ENCODE measurements at places on chromosomes 12 and 14. TPM values are rescaled to one million over a fixed set of nuclear protein-coding genes. Genes with fewer than 3 reads are reported as not detected.

- no peak for DNase-seq
Measured at GRCh38 chr12:123164710-123165261, 13.9 kb upstream of the PITPNM2 start.

- no peak for DNase-seq
Measured at GRCh38 chr12:14614704-14615121, 47.0 kb upstream of the PLBD1 start.

DNA sequence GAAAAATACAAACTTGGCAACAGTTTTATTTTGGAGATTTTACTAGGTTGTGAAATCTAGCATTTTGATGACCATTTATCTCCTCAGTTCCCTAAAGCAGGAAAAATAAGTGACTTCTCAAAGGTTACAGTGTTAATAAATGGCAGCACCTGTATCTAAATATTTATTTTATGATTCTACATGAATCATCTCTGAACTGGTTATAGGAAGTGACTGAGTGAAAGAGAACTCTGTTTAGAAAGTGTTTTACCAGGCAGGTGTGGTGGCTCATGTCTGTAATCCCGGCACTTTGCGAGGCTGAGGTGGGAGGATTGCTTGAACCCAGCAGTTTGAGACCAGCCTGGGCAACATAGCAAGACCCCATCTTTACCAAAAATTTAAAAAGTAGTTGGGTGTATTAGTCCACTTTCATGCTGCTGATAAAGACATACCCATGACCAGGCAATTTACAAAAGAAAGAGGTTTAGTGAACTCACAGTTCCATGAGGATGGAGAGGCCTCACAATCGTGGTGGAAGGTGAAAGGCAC lies 26.3 kb downstream of the MIPOL1 start:
- DNase-seq: no peak

DNA sequence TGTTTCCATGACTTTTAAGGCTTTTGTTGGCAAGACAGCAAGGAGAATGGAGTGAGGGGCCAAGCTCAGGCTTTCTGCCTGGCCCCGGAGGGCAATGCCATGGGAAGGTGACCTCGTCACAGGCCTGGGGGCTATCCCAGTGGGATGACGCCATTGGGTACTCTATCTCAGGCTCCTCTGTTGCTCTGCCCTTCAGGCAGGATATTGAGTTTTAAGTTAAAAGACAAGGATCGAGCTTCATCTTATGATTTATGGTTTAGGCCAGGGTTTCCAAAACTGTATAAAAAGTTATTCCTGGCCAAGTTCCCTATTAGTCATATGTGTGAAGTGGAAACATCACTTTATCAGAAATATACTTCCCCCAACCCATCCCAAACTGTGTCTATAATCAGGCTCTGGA lies 127.7 kb downstream of the ZFP36L1 start:
- DNase-seq: peak; percentile 50

DNA sequence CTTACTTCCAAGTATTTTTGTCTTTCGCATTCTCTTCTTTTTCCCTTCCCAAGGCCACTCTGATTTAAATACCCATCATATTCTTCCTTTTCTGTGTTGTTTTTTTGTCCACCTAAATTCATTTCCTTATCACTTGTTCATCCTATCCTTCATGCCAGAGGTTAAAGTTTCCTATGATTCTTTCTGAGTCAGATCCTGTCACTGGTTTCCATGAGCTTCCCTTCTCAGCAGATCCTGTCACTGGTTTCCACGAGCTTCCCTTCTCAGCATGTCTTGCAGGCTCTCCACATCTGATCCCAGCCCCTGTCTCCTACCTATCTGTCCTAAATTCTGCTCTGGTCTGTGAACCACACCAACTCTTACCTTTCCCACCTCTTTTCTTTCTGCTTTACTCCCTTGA lies 311.8 kb upstream of the RGS6 start:
- DNase-seq: no peak

Gene ARHGAP9
- 9.8 TPM for total RNA-seq

Gene ZNF385A
- total RNA-seq: 4.1 TPM

Gene NFE2
- total RNA-seq: 1.4 TPM

GRCh38 chr12:28540324-28540714 lies 350.1 kb downstream of the CCDC91 start:
- DNase-seq: no peak

Gene TOMM20L
- total RNA-seq: not detected

Gene MIA2
- total RNA-seq: 24.4 TPM

Gene IFI27
- total RNA-seq: 5.8 TPM

DNA sequence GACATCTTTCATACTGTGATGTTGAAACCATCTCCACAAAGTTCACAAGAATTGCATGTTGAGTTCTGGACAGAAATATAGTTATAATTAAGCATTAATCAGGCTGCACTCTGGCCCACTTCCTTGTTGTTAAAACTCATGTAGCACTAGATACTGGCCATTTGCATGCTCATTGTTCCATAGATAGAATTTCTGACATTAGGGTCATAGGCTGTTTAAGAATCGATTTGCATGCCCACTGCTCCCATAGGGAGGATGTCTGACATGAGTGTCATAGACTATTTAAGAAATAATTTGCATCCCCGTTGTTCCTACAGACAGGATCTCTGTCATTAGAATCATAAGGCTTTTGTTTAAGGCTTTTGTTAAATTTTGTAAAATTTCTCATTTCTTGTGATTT lies 50.2 kb downstream of the MYF5 start:
- no peak for DNase-seq

- peak; percentile 32 for DNase-seq
Measured at GRCh38 chr14:105532735-105533141, 6.4 kb downstream of the TMEM121 start.

Gene TMEM132D
- total RNA-seq: not detected

DNA sequence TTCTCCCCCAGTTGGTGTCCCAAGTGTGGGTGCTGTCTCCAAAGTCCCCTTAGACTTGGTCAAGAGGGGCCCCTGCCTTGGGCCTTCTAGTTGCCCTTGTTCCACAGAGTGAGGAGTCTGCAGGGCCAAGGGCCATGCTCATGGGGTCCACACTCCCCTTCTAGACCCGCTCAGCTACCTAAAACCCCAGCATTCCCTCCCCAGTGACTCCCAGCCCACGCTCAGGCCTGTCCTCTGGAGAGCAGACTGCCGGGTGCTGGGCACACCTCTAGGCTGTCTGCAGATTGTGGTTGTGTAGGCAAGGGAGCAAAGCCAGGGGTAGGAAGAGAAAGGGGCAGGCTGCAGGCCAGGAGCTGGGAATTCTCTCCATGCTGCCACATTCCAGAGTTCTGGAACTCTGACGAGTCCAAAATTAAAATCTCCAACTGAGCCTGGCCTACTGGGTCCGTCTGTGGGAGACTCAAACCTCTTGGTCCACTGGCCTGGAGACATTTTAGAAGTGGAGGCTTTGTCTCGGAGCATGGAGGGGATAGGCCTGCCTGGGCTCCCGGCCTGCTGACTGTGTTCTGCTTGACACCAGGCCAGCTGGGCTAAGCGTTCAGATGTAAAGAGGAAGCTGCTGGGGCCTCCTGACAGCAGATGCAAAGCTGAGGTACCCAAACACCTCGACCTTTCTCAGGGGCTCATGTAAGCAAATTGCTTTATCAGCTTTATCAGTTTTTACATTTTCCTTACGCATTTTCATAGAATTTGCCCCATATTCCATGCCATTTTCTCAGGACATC lies 13.7 kb upstream of the KRT5 start:
- DNase-seq: no peak

GRCh38 chr14:86604561-86604960 lies 1074.6 kb downstream of the FLRT2 start:
- DNase-seq: peak; percentile 90

- DNase-seq: peak; percentile 27
Measured at GRCh38 chr12:51841727-51842126, 6.8 kb downstream of the FIGNL2 start.

DNA sequence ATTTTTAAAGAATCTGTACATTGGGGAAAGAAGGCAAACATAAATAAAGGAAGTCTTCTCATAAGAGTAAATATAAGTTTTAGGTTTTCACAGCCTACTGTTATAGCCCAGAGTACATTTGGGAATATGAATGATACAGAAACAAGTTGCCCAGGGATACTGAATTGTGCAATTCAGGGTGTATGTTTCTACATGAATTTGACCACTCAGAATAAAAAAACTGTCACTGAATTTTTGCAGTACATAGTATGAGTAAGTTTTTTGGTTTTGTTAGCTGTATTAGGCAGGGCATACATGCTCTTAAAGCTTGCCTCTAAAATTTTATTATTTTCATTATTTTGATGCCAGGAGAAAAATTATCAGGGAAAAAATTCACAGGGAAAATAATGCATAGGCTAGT lies 6.6 kb upstream of the PCNX4 start:
- no peak for DNase-seq

GRCh38 chr14:96627386-96627785 lies 125.2 kb downstream of the PAPOLA start:
- no peak for DNase-seq

Gene FGF6
- total RNA-seq: not detected

DNA sequence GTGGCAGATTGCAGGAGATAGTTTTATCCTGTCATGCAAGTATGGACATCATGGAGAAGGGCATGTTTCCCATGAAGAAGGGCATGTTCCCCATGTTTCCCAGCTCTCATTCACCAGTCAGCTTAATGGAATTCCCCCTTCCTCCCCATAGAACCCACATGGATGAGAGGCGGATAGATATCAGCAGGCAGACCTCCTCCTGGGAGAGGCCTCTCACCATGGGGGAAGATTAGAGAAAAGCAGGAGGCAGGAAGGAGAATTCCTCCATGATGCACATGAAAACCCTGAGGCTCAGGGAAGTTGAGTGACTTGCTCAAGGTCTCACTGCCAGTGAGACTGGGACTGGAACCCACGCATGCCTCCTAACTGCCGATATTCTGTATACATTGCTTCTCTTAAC lies 92.9 kb upstream of the FOXN3 start:
- no peak for DNase-seq

GRCh38 chr14:69355607-69356281 lies 42.4 kb downstream of the ERH start:
- peak; percentile 35 for DNase-seq

- DNase-seq: no peak
Measured at GRCh38 chr14:56299306-56299984, 181.2 kb downstream of the PELI2 start.

DNA sequence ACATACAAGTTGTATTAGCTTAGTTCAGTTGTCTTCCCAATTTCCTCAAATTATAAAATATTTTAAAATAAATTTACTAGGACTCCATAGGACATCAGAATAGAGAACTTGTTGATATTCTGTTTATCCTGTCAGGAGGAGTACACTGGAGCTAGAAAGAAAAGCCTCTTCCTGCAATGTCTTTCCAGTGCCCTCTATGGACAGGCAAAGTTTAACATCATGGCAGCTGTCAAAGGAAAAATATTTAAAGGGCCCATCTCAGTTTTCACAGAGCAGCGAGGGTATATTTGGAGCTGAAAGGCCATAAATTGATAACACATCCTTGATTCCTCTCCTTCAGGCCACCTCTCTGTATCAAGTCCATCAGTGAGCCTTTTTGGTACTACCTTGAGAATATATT lies 19.0 kb downstream of the DIP2B start:
- DNase-seq: no peak

Gene CRIP2
- total RNA-seq: 856 TPM

GRCh38 chr12:69052613-69053408 lies 119.8 kb upstream of the CPM start:
- peak; percentile 69 for DNase-seq

GRCh38 chr14:30243805-30244204 lies 315.2 kb upstream of the G2E3 start:
- no peak for DNase-seq

DNA sequence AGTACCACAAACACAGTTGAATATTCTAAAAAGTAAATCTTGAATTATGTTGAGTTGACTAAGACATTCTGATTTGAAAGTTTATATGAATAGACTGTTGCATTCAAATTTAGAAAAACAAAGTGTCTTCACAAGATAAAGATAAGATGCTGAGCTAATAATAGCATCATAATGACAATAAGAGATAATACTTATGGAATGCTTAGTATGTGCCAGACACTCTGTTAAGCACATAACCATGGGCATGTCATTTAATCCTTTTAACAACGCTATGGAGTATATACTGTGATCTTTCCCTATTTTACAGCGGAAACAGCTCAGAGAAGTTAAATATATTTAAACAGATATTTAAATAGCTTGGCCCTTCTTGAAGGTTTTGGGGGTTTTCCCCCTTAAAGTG lies 163.4 kb downstream of the SRGAP1 start:
- no peak for DNase-seq

DNA sequence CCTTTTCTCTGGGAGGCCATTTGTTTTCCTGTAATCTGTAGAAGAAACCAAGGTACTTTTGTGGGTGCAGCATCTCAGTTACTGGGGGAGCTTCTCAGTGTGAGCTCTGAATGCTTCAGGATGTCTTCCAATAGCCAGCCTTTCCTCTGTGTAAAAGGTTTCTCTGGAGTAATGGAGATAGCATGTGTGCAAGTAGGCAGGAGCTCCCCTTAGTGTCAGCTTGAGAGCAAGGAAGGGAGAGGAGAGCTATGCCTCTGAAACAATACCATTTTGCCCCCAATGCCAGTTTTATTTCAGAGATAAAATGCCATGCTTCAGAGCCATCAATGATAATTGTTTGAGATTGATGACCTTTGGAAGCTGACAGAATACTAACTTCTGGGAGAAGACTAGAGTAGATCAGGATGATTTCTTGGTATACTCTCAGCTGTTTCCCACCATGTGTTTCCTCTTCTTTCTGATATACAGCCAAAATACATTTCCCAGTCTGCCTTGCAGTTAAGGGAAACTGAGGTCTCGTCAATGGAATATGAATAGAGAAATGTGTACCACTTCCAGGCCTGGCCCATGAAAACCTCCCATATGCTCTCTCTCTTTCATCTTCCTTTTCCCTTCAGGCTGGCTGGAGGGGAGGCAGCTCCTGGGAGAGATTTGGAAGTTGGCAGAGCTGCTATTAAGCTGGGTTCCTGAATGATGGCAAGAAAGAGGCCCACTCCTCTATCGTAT lies 125.7 kb downstream of the CRADD start:
- DNase-seq: peak; percentile 66

DNA sequence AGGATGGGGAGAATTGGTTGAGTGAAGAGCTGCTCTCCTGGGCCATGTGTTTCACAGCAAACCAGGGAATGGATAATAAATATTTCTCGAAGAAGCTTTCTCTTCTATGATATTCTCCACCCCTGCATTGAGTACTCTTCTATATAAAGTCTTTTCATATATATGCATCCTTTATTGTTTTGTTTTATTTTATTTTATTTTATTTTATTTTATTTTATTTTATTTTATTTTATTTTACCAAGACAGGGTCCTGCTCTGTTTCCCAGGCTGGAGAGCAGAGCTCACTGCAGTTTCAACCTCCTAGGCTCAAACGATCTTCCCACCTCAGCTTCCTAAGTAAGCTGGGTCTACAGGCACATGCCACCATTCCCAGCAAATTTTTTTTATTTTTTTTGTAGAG lies 85.8 kb downstream of the SCN8A start:
- DNase-seq: no peak

All from myocyte (in vitro differentiated cells).